ENCODE measurements at places on chromosomes 1 and 21.

DNA sequence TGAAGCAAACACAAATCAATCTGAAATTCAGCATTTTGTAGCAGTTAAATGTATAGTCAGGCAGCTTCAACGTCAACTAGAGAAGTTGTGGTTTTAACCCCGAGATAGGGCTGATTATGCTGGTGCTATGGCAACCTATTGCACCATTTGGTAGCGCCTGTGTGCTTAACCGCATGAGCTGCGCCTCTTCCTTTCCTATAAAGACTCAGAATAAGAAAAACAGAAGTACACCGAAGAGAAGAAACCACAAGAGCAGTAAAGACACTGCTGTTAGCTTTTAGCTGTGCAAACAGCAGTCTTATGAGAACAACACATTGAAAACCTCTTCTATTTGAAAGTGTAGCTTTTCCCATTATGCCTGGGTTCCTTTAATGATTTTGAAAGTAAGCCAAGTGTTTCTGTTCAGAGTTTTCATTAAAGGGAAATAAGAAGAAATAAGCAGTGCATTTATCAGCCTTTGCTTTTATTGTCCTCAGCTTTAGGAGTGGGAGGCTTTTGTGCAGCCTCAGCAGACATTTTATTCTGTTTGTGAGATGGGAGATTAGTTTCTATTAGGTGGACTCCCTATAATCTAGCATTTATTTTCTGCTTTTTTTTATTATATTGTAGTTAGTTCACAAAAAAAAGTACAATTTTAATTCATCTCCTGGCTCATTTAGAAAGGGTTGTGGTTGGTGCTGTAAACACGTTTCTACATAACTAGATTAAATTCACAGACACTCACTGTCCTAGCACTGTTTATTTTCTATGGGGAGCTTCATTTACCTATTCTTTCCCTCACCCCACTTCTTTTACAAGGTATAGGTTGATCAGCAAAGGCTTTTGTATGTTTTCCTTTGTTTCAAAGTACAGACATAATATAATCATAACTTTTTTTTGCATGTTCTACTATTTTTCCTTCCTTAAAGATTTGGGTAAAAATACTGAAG, 43.3 kb downstream of the PTPRC start:
- peak; percentile 94 for DNase-seq

- no peak for DNase-seq
These were observed 4.2 kb upstream of the RGS13 start for GRCh38 chr1:192631749-192632148.

DNA sequence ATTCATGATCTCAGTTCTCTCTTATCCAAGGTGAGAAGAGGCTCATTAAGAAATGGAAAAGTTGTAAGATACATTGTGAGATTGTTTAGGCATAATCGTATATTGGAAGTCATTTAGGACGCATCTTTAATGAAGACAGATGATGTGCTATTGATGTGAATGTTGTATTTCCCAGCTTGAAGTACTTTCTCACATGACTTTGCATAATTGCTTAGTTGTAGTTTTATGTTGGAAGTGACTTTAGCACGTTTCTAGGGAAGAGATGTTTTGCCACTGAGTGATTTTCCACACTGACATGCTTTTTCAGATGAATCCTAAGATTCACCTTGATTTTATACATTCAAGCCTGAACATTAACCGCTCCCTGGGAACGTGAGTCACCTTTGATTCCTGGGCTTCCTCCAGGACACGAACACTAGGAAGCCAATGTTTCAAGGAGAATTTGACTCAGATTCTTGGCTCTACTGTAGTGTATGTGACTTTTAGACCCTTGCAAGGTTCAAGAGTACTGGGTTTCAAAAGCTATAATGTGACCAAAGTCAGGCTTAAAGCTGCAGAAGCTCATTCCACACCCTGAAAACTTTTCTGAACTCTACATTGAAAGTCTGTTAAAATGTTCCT, 27.9 kb downstream of the ANGEL2 start:
- no peak for DNase-seq

DNA sequence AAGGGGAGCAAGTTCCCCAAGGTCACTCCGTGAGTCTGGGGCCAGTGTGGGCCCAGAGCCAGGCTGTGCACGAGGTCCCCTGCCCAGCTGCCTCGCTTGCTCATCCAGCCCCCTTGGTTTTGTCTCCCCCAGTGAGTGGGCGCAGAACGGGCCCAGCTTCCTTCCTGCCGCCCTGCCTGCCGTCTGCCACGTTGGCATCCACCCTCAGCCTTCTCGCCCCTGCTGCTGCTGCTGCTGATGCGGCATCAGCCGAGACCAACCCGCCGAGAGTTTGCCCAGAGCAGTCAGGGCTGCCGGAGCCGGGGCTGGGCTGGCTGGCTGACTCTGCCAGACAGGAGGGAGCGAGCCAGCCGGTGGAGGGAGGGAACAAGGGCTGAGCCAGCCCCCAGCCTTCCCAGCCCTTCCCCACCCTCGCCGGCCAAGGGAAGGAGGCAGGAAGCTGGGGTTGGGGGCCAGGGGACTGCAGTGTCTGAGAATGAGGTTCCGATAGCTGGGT, 31.4 kb upstream of the WASF2 start:
- peak; percentile 37 for DNase-seq

- DNase-seq: no peak
These were observed 10.9 kb upstream of the AGPAT3 start for GRCh38 chr21:43853851-43854772.

- no peak for DNase-seq
These were observed 32.8 kb upstream of the IFFO2 start for GRCh38 chr1:18989176-18989799.

Measured in CD4-positive, alpha-beta T cell treated with Interleukin-15 for 4 hours (primary cell).